Endodermal cell (in vitro differentiated cells): ENCODE measurements at places on chromosomes 4 and X. TPM values are rescaled to one million over a fixed set of nuclear protein-coding genes. Genes with fewer than 3 reads are reported as not detected.

DNA sequence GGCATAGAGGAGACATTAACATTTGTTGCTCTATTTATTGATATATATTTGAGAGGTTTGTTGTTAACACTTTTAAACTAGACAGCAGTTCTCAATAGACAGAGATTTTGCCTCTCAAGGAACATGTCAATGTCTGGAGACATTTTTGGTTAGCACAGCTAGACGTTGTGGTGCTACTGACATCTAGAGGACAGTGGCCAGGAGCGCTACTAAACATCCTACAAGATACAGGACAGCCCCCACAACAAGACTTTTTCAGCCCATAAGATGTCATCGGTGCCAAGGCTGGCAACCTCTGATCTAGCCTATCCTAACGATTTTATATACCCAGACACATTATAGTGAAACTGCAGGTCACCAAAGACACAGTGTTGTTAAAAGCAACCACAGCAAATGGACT lies 18.4 kb upstream of the CTSO start:
- peak; percentile 59 for DNase-seq

GRCh38 chr4:158155656-158156356 lies 17.0 kb downstream of the GASK1B start:
- DNase-seq: peak; percentile 73

The NUDT10 gene
- total RNA-seq: 10.1 to 23.4 TPM (median 10.1 TPM) in 3 replicates

- no peak for DNase-seq
Observed at GRCh38 chr4:2914256-2915126, 48.7 kb downstream of the NOP14 start.

- peak; percentile 52 for DNase-seq
Observed at GRCh38 chrX:40011322-40012038, 86.3 kb downstream of the BCOR start.

DNA sequence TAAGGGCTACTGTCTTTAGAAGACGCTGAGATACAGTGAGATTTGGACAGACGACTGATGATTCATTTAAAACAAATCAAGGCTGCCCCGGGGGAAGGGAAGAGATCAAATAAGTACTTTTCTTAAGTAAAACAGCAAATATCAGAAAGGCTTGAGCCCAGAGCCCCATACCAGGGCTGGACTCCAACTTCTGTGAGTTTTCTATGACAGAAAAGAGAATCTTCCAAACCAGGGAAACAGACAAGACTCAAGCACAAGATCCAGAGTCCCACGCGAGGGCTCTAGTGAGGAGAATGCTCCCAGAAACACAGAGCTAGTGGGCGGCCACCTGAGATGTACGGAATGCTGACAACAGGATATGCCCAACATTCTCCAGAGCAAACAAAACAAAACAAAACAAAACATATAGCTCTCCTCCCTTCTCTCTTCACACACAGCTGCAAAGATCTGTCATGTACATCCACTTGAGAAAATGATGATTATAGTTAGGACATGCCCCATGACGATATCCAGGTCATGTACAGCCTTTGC lies 13.1 kb downstream of the ACSL1 start:
- DNase-seq: no peak

- peak; percentile 59 for DNase-seq
Observed at GRCh38 chrX:124223524-124223923, 108.9 kb upstream of the TEX13D start.

DNA sequence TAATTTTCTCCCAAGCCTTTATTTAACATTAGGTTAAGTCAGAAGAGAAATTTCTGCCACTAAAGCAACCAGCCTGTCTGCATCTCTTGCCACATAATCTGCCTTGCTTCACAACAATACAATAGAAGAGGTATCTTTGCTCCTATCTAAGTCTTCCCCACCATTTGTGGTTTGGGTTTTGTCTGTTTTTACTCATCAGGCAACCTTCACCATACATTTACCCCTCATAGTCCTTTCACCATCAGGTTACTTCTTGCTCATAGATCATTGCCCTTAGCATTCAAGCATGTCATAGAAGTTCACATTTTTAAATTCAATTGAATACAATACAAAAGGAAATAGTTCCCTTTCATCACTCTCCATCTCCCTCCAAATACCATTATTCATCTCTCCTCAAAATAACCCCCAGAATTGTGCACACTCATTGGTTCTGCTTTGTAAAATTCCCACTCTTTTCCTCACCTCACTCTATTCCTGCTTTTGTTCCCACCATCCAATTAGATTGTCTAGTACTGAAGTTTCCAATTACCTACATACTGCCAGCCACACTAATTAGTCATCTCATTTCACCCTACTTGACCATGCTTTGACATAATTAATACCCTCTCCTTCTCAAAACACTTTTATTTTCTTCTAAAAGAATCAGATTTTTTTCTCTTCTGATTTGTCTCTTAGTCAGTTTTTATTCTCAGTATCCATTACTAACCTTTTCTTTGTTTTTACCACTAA lies 1957.0 kb upstream of the AGA start:
- no peak for DNase-seq

DNA sequence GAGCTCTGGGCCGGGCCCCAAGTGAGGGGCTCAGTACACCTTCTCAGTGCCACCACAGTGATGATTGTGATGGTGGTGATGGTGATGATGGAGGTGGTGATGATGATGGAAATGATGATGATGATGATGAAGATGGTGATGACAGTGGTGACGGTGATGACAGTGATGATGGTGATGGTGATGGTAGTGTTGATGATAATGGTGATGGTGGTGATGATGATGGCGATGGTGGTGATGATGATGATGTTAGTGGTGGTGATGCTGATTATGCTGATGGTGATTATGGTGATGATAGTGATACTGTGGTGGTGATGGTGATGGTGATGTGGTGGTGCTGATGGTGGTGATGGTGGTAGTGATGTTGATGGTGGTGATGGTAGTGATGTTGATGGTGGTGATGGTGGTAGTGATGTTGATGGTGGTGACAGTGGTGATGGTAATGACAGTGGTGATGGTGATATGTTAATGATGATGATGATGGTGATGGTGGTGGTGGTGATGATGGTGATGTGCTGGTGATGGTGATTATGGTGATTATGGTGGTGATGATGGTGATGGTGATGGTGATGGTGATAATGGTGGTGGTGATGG lies 29.9 kb downstream of the HMX1 start:
- no peak for DNase-seq

GRCh38 chr4:24935856-24936255 lies 23.0 kb upstream of the CCDC149 start:
- no peak for DNase-seq

GRCh38 chr4:38094419-38094818 lies 134.2 kb downstream of the PTTG2 start:
- DNase-seq: peak; percentile 67
